IMR-90 (cell line): ENCODE measurements at places on chromosomes 4 and X. TPM values are rescaled to one million over a fixed set of nuclear protein-coding genes. Genes with fewer than 3 reads are reported as not detected.

- peak; percentile 5 for DNase-seq
Measured at GRCh38 chrX:154661170-154661569, 7.8 kb upstream of the CTAG2 start.

- no peak for DNase-seq
Measured at GRCh38 chr4:169881769-169882168, 124.0 kb upstream of the HPF1 start.

The CEP135 gene
- 3.2 and 6.4 TPM in 2 replicates for total RNA-seq

- DNase-seq: peak; percentile 74
Measured at GRCh38 chr4:151690164-151690870, 70.5 kb downstream of the GATB start.

The CCDC158 gene
- not detected in 2 replicates for total RNA-seq

GRCh38 chrX:107273795-107274194 lies 67.4 kb downstream of the DNAAF6 start:
- no peak for DNase-seq

DNA sequence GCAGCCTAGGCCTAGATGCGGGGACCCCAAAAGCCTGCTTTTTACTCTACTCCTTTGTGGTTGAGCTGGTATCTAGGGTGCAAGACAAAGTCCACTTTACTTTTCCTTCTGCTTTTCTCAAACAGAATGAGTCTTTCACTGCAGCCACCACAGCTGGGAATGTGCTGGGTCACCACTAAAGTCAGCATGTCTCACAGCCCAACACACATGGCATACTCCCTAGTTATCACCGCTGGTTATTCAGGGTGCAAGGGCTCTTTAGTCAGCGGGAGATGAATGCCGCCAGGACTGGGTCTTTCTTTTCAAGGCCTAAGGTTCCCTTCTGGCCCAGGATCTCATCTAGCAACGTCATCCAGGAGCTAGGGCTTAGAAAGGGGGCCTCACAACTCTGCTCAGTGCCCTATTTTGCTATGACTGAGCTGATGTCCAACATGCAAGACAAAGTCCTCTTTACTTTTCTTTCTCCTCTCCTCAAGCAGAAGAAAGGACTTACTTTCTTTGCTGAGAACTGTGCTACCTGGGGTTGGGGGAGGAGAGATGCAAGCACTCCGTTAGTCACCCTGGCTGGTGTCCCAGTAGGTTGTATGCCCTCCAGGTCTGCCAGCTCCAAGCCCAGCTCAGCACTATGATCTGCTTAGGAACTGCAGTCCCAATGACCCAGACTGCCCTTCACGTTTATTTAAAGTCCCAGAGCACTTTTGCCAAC lies 22.9 kb upstream of the STPG2 start:
- DNase-seq: peak; percentile 1
